ENCODE measurements at places on chromosomes 16 and 17.
A peak's percentile ranks its signal among the peaks of the same experiment; 100 is the strongest.

GRCh38 chr16:49698453-49698815 is 157.5 kb downstream of the ZNF423 start:
- DNase-seq = no peak

DNA sequence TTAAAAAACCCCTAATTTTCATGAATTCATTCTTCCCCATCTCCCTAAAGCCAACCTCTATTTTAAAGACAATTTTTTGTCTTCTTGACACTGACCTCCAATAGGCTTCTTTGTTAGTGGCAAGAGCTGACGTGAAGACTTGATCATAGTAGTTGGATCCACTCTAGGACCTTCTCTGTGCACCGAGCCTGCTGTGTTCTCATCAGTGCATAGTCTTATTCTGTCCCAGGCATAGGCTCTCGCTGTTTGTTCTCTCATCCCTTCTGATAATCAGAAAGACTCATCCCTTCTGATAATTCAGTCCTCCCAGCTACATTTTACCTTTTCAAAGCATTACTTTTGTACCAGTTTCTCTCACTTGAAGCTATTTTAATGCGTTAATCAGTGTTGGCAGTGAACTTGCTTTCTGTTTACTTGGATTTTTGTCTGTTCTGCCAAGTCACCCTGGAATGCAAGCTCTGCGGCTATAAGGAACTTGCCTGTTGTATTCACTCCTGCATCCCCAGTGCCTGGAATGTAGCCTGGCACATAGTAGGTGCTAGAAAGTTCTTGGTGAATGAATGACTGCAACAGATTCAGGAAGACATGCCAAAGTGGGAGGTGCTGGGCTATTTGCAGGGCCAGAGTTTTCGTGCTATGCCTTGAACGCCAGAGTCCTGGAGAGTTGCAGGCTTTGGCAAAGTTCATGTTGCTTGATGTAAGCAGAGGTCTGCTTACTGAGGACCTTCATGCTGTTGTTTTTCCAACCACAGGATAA is 147.6 kb upstream of the MPHOSPH6 start:
- DNase-seq = no peak

- DNase-seq = no peak
Observed at GRCh38 chr17:73293480-73293911, 18.3 kb downstream of the CDC42EP4 start.

DNA sequence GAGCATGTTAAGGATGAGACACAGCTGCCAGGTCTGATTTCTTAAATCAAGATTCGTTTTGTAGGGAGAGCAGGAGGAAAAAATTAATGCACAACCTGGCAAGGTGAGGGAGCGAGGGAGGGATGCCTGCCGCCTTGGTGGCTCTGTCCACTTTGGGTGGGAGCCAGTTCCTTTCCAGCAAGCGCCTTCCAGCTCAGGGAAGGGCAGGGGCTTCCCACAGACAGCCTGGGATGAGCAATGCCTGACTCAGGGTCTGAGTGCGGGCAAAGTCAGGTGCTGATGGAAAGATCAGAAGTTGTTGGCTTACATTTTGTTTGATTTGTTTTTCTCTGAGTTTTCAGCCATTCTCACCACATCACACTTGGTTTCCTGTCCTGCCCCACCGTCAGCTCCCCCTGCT is 220.7 kb downstream of the ENGASE start:
- DNase-seq = no peak

- DNase-seq = no peak
Observed at GRCh38 chr16:1500465-1501150, 7.4 kb downstream of the TELO2 start.

GRCh38 chr17:12789481-12790248 is at the start of gene ARHGAP44:
Gene ARHGAP44, plus strand, starts transcription at chr17:12789498. Its CDS starts 341 bp downstream, at chr17:12789839.
- peak; percentile 71 for DNase-seq

GRCh38 chr16:7561908-7562405 is 229.3 kb downstream of the RBFOX1 start:
- no peak for DNase-seq

DNA sequence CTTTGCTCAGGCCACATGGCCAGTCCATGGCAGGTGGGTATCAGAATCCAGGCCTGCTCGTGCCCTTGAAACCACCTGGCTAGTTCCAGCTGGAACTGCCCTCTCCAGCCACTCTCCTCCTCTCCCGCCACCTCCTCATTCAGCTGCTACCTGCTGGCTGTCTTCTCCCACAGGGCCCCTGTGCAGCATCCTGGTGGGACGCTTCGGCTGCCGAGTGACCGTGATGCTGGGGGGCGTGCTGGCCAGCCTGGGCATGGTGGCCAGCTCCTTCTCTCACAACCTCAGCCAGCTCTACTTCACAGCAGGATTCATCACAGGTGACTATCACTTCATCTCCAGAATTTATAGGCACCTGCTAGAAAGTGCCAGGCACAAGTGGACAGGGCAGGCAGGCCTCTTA is 10.1 kb downstream of the SLC16A5 start:
- no peak for DNase-seq

GRCh38 chr16:10871157-10871991 is 5.6 kb upstream of the CIITA start:
- peak; percentile 23 for DNase-seq

- no peak for DNase-seq
Observed at GRCh38 chr16:6038941-6039645, 941.5 kb upstream of the EEF2KMT start.

- no peak for DNase-seq
Observed at GRCh38 chr16:54585094-54585997, 298.8 kb upstream of the IRX3 start.

DNA sequence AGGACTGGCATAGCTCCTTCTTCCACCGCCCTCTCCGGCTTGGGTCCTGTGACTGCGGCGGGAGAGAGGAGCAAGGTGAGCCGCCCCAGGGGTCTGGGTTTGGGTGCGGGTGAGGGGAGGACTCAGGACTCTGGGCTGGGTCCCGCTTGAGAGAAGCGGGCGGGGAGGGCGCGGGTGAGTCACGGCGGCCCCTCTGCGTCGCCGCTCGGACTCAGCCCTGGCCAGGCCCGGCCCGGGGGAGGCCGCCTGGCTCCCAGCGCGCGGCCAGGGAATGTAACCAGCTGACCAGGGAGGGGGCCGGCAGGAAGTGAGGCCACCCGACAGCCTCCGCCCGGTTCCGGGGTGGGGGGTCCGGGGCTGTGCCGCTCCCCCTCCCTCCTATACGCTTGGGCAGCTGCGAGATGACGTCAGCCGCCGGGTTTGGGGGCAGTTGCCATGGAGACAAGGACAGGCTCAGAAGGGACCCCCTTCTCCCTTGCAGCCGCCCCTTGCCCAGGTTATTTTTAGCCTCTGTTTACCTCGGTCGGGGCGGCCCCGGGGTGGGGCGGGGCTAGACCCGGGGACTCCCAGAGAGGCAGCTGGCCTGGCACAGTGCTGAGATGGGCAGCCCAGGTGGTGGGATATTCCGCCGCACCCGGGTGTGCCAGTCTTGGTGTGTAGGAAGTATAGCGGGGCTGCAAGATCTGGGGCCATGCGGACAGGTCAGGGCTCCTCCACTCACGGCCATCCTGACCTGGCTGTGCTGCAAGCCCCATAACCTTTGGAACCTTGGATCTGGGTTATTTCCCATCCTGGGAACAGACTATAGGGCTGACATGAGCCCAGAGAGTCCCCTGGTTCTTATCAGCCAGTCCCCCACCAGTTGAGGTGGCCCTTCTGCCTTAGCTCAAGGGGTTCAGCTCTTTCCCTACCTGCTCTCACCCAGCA is 1.6 kb downstream of the RIPOR1 start:
- DNase-seq = peak; percentile 49

- DNase-seq = no peak
Observed at GRCh38 chr17:12800855-12801365, 11.6 kb downstream of the ARHGAP44 start.

DNA sequence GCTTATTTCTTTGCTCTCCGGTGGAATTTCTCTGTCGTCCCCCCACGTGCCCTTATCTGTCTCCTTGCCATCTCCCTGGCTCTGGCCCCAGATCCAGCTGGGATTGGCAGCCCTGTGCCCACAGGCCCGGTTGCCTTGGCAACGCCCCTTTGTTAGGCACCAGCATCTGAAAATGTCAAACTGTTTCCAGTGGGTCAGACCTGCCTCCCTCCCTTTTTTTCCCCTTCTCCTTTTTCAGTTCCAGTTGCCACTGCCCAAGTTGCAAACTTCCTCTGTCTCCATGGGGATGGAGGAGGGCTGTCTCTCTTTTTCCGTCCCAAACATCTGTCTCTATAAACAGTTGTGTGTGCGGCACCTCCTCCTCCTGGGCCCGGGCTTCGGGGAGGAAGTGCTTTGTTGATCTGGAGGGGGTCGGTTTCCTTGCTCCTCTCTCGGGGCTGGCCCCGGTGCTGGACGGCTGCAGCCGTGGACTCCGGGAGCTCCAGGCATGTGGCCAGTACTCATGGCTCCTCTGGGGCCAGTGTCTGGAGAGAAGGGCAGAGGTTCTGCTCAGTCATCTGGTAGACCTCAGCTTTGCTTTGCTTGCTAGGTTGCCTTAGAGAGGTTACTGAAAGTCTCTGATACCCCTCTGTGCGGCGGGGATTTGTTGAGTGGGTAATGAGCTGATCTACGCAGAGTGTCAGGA is 35.3 kb downstream of the SOCS3 start:
- DNase-seq = no peak

GRCh38 chr16:82761236-82761635 is 134.5 kb downstream of the CDH13 start:
- no peak for DNase-seq

- DNase-seq = no peak
Observed at GRCh38 chr17:4206962-4207361, 56.8 kb downstream of the ANKFY1 start.

GRCh38 chr17:82386255-82386831 is 14.8 kb downstream of the UTS2R start:
- DNase-seq = no peak

DNA sequence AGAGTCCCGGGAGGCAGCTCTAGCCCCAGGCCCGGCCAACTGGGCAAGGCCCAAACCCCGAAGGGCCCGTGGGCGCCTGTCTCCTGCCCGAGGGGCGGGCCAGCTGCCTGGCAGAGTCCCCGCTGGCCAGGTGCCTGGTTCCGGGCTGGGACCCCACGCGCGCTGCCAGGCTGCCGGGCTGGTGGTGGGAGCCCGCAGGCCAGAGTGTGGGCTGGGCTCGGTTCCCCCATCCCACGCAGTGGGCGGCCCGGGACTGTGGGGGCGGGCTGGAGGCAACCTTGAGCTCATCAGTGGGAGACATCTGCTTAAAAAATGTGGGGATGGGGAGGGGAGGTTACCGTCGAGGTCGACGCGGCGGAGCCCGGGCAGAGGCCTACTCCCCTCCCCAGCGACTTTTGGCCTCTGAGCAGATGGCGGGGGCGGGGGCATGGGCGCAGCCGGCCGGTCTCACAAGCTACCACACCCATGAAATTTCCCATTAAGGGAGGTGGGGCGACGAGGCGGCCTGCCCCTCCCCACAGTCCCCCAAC is 176.4 kb upstream of the GSE1 start:
- peak; percentile 94 for DNase-seq

DNA sequence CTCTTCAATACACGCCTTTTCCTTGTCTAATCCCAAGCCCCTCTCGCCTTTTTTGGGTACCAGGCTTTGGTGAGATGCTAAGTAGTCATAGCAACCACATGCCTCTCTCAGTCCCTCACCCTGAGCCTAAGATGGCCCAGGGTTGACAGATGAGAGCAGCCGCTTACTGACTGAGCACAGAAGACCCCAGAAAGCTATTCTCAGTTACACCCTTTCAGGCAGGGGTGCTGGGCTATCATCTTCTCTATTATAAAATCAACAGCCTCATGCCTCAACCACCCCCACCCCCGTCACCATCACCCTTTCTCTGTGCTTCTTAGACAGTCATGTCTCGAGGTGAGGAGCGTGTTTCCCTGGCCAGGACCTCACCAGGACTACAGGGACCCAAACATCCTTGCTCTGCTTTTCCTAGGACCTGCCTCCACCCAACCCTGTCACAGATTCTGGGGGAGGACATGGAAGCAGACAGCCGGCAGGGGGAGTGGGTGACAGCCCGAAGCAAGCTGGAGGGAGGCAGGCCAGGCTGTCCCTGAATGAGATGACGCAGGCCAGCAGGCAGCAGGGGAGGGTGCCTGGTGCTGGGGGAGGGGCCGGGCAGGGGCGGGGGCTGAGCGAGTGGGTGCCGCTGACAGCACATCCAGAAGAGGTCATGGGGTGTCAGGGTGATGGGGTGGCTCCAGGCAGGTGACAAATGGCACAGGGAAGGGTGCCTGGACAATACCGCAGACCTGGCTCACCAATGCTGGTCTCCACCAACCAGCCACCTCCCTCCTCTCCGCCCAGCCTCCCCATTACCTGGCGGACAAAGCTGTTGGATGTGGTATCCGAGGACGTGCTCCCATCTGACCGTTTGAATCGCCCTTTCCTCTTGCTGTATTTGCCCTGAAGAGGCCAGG is 3.1 kb downstream of the CACNB1 start:
- DNase-seq = peak; percentile 92

GRCh38 chr17:27473190-27473747 is 17.0 kb downstream of the KSR1 start:
- DNase-seq = no peak
